ENCODE measurements at places on chromosomes 5 and 9.

DNA sequence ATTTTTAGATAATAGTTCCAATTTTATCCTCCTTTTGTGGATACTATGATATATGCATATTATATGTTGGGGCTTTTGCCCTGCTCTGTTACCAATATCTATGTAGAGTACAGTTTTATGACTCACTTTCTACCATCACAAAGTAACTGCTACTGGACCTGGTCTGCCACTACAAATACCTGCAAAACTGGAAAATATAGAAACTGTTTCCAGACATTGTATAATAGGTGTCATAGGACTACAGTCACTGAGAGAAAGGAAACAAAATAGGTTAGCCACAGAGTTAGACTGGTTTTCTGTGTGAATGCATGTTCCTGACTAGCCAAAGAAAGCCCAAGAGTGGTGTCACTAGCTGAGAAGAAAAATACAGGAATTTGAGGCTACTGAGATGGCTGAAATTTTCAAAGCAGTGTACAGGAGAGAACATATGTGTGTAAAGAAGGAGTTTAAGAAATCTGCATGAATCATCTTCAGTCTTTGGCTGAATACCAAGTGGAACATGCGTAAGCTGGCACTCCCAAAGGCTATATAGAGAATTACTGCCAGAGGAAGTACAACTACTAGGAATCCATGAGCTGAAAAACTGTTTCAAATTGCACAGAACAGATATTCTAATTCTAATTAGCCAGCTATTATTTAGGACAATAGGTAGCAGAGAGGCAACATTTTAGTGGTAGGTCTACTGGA is 29.0 kb upstream of the FAM174A start:
- peak; percentile 81 for DNase-seq

GRCh38 chr9:94913550-94913949 is 187.1 kb downstream of the AOPEP start:
- no peak for DNase-seq

DNA sequence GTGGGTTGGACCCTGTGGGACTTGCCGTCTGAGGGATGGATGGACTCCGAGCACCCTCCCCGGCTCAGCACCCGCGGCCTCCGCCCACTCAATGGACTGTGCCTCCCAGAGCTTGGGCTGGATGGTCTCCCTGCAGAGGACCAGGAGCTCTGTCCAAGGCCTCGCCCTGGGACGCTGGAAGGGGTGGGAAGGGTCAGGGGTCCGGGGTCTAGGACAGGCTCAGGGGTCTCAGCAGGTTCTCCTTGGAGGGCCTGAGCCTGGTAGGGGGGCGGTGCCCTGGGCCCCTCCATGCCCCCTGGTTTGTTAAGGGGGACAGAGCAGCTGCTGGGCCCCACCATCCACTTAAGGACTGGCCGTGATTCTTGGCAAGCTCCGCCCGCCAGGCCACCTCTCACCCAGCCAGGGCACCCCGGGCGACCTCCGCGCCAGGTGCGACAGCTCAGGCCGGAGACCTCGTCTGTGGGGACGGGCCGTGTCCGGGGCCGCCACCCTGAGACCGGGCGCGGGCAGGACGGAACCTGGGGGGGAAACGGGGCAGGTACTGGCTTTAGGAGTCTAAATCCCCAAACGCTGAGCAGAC is 29.2 kb downstream of the EXOC3 start:
- DNase-seq: no peak

GRCh38 chr9:126502417-126503332 is 111.1 kb upstream of the LMX1B start:
- DNase-seq: no peak

- peak; percentile 15 for DNase-seq
Observed at GRCh38 chr5:69046375-69046957, 47.3 kb upstream of the SLC30A5 start.
